ENCODE measurements at places on chromosomes 1 and 21.
A peak's percentile ranks its signal among the peaks of the same experiment; 100 is the strongest.

GRCh38 chr1:151853411-151853943 is at the start of gene THEM5:
Gene THEM5 (minus strand): TSS chr1:151853712. CDS start chr1:151853565, 147 bp downstream.
- no peak for DNase-seq

GRCh38 chr1:42206164-42206563 is 41.6 kb upstream of the GUCA2A start:
- DNase-seq: no peak

GRCh38 chr1:175303201-175303707 is 110.7 kb upstream of the KIAA0040 start:
- no peak for DNase-seq

- no peak for DNase-seq
Measured at GRCh38 chr1:245751726-245752470, 597.1 kb downstream of the KIF26B start.

GRCh38 chr21:25647647-25648046 is 8.6 kb downstream of the JAM2 start:
- DNase-seq: no peak

- no peak for DNase-seq
Measured at GRCh38 chr21:38766987-38767722, 38.6 kb upstream of the ETS2 start.

GRCh38 chr1:24125456-24125855 is 13.5 kb upstream of the MYOM3 start:
- DNase-seq: no peak

GRCh38 chr1:60664086-60664625 is 418.2 kb upstream of the NFIA start:
- DNase-seq: no peak

GRCh38 chr1:198773523-198773922 is 134.7 kb downstream of the PTPRC start:
- DNase-seq: no peak

- no peak for DNase-seq
Measured at GRCh38 chr1:173866413-173867115, 1.2 kb downstream of the GAS5 start.

- DNase-seq: no peak
Measured at GRCh38 chr1:100445565-100445964, 92.4 kb upstream of the GPR88 start.

GRCh38 chr1:33624261-33624990 is 152.0 kb downstream of the ZSCAN20 start:
- no peak for DNase-seq

- no peak for DNase-seq
Measured at GRCh38 chr1:25615563-25616094, 962 bp upstream of the MAN1C1 start.

DNA sequence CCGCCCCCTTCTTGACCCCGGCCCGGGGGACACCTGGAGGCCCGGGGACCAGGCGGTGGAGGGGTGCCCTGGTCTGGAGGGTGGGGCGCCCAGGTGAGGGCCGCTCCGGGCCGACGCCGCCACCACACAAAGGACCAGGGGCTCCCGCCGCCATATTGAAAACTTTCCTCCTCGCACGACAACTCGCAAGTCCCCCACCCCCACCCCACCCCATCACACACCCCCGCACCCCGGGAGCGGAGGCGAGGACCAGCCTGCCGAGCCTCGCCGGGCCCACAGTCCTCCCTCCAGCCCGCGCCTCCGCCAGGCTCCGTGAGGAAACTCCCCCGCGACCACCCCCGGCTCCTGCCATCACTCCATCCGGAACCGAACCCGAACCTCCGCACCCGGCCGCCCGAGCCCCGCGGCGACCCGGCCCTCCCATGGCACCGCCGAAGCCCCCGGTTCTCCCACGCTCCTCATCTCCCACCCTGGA is 733 bp downstream of the KDM5B start:
- DNase-seq: peak; percentile 71

GRCh38 chr1:167641786-167642500 is 11.9 kb downstream of the RCSD1 start:
- no peak for DNase-seq

DNA sequence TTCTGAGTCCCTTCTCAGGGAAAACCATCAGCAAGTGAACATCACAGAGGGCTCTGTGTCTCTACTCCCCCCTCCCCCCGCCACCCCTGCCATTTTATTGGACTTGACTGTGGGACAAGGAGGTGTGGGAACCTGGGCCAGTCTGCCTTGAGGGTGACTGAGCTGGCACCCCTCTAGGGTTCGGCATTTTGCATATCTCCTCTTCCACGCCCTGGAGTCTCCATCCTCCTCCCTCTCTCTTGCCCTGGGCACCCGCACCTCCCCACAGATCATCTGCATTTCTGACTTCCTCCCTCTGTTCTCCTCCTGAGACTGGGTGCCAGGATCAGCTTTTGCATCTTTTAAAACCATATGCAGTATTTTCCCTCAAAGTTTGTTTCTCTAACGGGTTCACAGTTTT is 107.1 kb upstream of the ERRFI1 start:
- no peak for DNase-seq

DNA sequence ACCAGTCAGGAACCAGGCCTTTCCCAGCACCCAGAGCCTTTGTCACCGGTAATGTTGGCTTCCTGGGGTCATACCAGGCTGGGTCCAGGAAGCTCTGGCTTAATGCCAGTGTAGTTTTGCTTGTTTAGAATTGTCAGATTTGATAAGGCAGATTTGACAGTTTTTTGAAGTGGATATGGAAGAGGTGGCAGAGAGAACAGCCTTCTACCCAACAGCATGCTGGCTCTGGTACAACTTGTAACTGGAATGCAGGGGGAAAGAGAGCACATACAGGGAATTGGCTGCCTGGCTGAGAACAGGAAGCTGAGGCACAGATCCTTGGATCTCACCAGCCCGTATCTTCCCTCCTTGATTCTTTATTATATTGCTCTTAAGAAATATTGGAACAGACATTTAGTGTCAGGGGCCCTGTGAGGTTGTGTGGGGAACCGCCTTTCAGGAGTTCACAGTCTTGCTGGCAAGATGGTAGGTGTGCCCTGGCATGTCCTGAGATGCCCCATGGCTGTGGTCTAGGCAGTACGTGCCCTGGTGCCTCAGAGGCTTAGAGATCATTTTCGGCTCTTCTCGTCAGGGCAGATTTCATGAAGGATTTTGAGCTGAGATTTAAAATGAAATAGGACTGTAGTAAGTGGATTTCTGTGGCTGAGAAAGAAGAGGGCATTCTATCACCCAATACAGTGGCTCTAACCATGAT is 227.0 kb downstream of the PBX1 start:
- no peak for DNase-seq

- no peak for DNase-seq
Measured at GRCh38 chr1:70896224-70896623, 151.4 kb downstream of the PTGER3 start.

DNA sequence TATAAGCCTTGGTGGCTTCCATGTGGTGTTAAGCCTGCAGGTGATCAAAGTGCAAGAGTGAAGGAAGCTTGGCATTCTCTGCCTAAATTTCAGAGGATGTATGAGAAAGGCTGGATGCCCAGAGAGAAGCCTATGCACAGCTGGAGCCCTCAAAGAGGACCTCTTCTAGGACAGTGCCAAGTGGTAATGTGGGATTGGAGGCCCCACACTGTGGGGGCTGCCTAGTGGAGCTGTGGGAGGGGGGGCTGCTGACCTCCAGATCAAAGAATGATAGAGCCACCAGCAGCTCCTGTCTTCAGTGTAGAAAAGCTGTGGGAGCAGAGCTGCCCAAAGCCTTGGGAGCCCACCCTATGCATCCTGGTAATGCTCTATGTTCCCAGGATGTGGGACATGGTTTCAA is 1512.7 kb upstream of the TPTE start:
- DNase-seq: no peak

- DNase-seq: no peak
Measured at GRCh38 chr1:241992734-241993133, 6.2 kb downstream of the MAP1LC3C start.

DNA sequence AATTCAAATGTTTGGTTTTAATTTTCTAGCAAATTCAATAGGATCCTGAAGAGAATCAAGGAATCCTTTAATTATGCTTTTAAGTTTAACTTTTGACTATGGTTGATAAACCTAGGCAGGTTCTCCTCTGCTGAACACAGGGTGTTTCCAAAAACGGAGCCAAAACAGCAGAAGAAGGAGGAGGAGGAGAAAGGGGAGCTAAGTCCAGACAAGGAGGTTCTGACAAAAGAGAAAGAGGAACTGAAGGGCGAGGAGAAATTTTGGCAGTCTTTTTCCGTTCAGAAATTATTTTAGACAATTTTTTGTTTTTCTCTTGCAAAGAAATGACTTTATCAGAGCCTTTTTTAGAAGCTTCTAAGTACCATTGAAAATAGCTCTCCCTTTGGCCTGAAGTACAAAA is 33.2 kb upstream of the FNBP1L start:
- no peak for DNase-seq

DNA sequence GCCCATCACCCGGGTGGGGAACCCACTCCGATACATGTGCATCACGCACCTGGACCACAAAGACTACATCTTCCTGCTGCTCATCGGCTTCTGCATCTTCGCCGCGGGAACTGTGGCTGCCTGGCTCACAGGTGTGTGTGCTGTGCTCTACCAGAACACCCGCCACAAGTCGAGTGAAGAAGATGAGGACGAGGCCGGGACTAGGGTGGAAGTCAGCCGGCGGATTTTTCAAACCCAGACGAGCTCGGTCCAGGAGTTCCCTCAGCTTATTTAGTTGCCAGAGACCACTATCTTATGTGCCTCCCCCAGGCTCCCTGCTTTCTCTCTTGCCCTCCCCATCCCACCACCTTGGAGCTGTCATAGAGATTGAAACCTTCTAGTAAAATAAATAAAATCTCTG is 19.8 kb downstream of the LRRC52 start:
- DNase-seq: no peak

DNA sequence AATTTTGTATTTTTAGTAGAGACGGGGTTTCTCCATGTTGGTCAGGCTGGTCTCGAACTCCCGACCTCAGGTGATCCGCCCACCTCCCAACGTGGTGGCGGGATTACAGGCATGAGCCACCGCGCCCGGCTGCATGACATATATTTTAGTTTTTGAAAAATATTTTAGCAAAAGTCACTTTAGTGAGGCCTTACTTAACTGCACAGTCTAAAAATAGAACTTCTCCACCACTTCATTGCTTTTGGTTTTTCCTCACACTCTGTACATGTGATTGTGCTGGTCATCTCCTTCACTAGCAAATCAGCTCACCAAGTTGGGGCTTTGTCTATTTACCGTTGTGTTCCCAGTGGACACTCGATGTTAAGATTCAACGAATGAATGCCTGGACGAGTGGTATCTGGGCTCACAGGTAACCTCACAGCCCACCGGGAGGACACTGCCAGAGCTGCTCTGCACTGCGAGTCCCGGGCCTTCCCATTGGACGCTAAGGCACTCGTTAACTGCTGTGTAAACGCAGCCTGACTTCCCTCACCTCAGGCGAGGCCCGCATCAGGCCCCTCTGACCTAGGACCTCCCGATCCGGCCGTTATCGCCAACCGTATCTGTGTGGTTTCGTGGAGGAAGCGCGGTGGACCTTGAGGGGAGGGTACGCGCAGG is 14.0 kb upstream of the ZNF692 start:
- peak; percentile 71 for DNase-seq

- no peak for DNase-seq
Measured at GRCh38 chr1:114003431-114003830, 24.2 kb downstream of the OLFML3 start.

- DNase-seq: peak; percentile 52
Measured at GRCh38 chr1:239976130-239976968, 115.3 kb upstream of the FMN2 start.

DNA sequence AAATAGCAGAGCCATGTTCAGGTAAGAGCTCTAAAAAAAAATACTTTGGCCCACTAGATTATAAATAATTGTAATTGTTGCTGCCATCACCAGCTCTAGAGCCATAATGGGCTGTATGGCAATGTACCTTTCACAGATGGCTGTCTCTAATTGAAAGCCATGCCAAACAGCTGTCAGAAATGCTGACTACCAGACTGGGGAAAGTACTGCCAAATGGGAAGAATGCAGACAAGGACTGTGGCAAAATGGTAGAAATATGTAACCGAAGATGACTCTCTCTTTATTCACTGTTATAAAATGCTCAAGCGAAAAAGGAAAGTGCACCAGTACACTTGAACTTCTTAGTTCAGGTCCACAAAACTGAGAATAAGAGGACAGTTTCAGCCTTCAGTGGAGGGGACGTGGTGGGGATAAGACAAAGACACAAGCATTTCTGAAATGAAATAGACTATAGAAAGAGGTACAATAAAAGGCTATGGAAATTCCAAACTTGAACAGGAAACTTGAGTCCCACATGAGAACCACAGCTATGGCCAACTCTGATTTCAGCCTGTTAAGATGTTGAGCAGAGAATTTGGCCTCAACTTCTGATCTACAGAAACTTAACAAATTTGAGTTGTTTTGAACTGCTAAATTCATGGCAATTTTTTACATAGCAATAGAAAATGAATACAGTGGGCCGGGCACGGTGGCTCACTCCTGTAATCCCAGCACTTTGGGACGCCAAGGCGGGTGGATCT is 46.5 kb upstream of the LPGAT1 start:
- no peak for DNase-seq

- DNase-seq: no peak
Measured at GRCh38 chr1:57741521-57741920, 317.7 kb upstream of the DAB1 start.

GRCh38 chr1:61956016-61956645 is 213.9 kb downstream of the PATJ start:
- no peak for DNase-seq

GRCh38 chr21:43817157-43818086 is 28.0 kb downstream of the RRP1 start:
- no peak for DNase-seq

DNA sequence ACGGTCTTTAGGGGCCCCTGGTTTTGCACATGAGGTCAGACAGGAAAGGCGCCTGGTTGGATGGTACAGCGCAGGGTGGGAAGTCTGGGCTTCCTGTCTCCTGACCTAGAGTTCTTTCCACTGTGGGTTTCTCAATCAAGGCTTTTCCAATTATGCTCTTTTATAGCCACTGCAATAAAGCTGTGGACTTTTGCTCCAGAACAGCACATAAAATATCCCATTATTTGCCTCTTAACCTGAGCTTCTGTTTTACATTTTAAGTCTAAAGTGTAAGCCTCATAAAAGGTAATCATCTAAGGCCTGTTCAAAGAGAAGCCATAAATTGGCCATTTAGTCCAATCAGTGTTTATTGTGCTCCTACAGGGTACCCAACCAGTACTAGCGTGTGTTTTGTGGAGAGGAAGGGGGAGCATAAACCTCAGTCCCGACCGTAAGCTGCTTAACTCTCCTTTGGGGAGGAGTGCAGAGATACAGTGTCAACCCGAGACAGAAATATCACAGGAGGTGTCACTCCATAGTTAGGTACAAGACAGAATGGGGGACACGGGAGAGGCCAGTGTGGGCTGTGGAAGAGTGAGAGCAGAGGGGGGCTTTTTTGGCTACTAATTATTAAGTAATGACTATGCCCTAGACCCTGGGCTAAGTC is 270.0 kb downstream of the TRABD2B start:
- no peak for DNase-seq

GRCh38 chr1:4367230-4367777 is 287.1 kb upstream of the AJAP1 start:
- DNase-seq: no peak

DNA sequence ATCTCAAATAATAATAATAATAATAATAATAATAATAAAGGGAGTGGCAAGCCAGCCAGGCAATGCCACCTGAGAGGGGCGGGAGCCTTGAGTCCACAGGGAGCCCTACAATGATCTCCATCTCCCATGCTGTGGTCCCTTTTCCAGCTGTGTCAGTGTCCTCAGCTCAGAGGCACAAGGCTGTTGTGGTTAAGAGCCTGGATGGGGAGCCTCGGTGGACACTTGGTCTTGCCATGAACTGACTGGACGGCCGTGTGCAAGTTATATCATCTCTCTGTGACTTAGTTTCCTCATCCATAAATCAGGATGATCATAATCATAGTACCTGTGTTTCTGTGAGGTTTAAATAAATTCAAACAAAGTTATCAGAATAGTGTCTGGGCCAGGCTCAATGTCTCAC is 127.8 kb upstream of the TIAM1 start:
- DNase-seq: no peak

Data from HTR-8/SVneo (cell line).